Cerebellum (tissue), 4 donors: ENCODE measurements at places on chromosomes 4 and X. TPM values are rescaled to one million over a fixed set of nuclear protein-coding genes. Genes with fewer than 3 reads are reported as not detected.

SMS gene
- 58.1 TPM for total RNA-seq

CFAP299 gene
- 5.5 TPM for total RNA-seq

FUNDC1 gene
- 9.7 TPM for total RNA-seq

C4orf50 gene
- total RNA-seq = 9.4 TPM

PSAPL1 gene
- total RNA-seq = not detected

CXCL6 gene
- total RNA-seq = 1.00 TPM

PPP4R3C gene
- total RNA-seq = not detected

NPNT gene
- 2.0 TPM for total RNA-seq

CLDN2 gene
- total RNA-seq = not detected

MID1IP1 gene
- total RNA-seq = 12.0 TPM

ITIH6 gene
- not detected for total RNA-seq

BEX4 gene
- 54.0 TPM for total RNA-seq

HEPH gene
- total RNA-seq = 25.8 TPM

OPN1MW gene
- total RNA-seq = not detected

TRIM75 gene
- not detected for total RNA-seq

CACNA1F gene
- total RNA-seq = 0.36 TPM

C4orf33 gene
- 14.0 TPM for total RNA-seq

TRAM1L1 gene
- total RNA-seq = 17.2 TPM

DNA sequence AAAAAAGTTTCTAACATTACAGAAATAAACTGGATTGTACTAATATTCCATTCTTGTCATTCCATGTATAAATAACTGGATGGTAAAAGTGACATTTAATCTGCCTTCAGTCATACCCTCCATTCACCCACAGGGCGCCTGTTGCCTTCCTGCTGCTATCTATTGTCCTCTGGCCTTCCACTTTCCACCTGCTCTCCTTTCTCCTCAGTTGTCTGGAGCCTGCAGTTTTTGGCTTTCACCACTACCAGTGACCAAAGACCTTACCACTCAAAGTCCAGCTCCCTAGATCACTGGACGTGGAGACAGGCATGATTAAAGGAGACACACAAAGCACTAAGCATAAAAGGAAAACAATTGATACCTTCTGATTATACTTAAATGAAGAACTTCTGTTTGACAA lies 46.2 kb upstream of the NHS start:
- no peak for DNase-seq

DNA sequence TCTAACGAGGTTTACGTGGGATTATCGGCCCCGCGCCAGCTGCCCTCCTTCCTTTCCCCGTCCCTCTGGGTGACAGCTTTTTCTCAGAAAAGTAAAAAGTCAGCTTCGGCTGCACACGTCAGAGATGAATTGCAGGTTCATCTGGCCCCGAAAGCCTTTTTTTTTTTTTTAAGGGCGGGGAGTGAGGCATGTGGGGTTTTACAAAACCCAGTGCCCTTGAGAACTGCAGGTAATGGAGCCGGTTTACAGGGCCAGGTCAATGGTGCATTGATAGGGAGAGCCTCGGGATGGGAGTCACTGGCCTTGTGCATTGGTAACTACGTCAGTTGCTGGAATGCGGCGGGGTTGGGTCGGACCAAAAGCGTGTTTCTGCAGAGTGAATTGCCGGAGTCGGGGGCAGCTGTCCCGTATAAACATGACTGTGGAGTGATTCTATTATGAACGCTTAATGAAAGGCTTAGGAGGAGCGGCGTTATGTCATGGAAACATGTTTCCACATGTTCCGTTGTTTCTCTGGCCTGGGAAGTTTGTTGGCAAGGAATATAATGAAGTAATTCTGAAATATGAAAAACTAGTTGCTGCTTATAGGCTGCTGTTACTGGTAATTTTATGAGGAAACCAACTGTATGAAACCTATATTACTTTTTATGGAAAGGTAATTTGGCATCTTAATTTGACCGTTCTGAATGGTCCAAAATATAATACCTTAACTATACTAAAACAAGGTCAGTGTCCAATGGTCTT lies 1.1 kb downstream of the HSPA4L start:
- DNase-seq = peak; percentile 62

GRCh38 chr4:1676605-1677525 lies 7.2 kb downstream of the FAM53A start:
- no peak for DNase-seq

GRCh38 chrX:13430136-13430827 lies 110.4 kb upstream of the ATXN3L start:
- DNase-seq = no peak

- no peak for DNase-seq
Observed at GRCh38 chrX:126718440-126718839, 101.1 kb upstream of the PRR32 start.

GRCh38 chr4:14924812-14925344 lies 77.4 kb upstream of the CPEB2 start:
- DNase-seq = no peak

GRCh38 chr4:40731792-40732245 lies 17.9 kb upstream of the NSUN7 start:
- no peak for DNase-seq

GRCh38 chr4:23888421-23889319 lies 1.2 kb downstream of the PPARGC1A start:
- DNase-seq = peak; percentile 23

GRCh38 chr4:25861951-25862410 lies 807 bp downstream of the SEL1L3 start:
- peak; percentile 43 for DNase-seq

DNA sequence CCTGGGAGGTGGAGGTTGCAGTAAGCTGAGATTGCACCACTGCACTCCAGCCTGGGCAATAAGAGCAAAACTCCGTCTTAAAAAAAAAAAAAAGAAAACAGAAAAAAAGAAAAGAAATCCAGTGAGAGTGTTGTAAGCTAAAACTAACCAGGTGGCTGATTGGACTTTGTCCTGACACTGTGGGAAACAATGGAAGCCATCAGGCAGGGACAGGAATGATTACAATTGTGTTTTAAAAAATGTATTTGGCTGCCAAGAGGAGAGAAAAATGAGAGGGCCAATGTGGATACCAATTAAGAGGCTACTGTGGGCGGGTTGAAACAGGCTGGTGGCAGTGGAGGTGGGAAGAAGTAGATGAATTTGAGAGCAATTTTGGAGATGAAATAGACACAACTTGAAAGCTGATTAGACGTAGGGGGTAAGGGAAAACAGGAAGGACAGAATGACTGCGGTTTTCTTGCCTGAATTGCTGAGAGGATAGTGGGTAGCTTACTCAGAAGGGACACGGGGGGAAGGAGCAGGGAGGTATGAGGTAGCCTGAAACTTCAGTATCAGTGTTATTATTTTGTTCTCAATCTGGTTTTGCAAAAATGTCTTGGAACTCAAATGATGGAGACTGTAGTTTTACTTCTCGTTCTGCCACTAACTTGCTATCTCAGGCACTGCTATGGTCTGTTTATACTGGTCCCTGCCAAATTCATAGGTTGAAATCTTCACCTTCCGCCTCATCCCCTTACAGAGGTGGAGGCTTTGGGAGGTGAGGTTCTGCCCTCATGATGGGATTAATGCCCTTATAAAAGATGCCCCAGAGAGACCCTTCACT lies 45.6 kb upstream of the CHRNA9 start:
- no peak for DNase-seq

GRCh38 chr4:146978641-146979040 lies 33.0 kb upstream of the TTC29 start:
- DNase-seq = no peak

DNA sequence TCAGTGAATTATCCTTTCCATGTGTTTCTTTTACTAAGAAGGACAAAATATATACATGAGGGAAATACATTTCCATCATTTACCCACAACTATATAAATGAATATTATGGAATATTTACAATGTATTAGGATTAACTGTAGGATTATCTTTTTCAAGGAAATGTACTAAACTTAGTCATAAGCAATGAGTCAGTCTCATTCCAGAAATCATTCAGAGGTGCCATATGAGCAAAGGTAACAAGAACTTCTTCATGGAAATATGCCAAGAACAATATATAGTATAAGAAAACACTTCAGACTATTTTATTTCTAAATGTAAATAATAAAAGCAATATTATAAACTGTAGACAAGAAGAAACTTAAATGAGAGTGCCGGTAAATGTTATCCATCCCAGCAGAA lies 67.1 kb downstream of the USP38 start:
- DNase-seq = no peak

DNA sequence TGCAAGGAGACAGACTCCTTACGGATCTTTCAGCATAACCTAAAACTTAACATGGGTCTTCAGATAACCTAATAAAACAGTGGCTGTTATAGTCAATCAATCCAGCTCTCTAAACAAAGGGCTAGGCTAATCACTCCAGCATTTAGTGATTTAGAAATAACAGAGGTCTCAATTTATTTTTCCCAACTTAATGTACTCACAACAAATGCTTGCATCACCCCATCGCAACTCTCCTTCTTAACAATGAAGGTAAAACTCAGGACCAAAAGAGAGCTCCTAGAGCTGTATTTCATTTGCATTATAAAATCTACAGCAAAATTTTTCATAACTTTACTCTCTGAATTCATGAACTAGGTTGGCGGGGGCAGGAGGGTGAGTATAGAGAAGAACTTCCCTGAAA lies 1.1 kb downstream of the LIN54 start:
- no peak for DNase-seq

GRCh38 chr4:125244848-125245450 lies 69.8 kb upstream of the FAT4 start:
- DNase-seq = no peak

- DNase-seq = no peak
Observed at GRCh38 chrX:39011454-39012221, 210.4 kb downstream of the MID1IP1 start.

- peak; percentile 87 for DNase-seq
Observed at GRCh38 chr4:2436301-2436700, 17.5 kb downstream of the CFAP99 start.

DNA sequence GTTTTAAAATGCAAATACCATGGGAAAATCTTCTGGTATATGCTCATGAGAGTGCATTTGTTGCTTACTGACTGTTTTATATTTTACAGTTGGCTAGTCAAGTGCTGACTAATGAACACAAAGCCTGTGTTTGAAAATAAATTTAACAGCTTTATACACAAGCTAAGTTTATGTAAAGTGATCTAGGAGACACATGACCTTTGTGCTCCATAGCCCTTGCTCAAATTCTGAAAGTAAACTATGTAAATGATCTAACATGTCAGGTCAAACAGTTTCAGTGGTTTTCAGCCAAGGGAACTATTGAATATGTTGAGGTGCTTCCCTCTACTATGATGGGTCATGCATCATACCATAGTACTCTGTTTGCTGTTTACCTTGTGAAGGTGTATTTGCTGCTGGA lies 36.7 kb downstream of the DIAPH2 start:
- no peak for DNase-seq

DNA sequence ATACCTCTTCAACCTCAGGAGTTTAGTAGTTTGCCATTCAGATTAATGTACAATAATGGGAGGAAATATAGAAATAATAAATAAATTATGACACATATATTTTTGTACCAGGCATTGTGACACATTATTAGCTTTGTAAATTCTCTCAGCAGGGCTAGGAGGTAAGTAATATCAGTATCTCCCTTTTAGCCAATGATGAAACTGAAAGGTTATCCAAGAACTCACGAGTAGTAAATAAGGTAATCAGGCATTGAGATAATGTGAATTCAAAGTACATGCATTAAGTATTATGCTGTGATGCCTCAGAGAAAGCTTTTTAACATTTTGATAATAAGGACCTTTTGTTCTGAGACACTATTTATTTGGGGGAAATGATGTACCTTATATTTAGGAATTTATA lies 5.3 kb upstream of the ARAP2 start:
- no peak for DNase-seq

DNA sequence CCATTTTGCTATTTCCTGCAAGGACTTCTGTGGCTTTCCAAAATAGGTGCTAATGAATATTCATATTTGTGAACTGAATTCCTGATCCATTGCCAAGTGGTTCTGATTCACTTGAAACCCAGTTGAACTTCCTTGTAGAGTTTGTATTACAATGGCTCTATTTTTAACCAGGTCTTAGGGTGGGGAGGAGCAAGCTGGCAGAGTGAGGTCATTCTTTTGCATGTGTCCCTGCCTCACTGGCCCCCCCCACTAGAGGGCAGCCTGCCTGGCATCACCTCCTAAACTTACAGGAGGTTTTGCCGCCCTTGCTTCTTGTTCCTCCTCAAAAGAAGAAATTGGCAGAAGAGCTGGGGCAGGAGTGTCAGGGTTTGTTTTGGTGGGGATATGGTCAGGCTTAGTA lies 10.5 kb downstream of the PTTG2 start:
- DNase-seq = no peak

DNA sequence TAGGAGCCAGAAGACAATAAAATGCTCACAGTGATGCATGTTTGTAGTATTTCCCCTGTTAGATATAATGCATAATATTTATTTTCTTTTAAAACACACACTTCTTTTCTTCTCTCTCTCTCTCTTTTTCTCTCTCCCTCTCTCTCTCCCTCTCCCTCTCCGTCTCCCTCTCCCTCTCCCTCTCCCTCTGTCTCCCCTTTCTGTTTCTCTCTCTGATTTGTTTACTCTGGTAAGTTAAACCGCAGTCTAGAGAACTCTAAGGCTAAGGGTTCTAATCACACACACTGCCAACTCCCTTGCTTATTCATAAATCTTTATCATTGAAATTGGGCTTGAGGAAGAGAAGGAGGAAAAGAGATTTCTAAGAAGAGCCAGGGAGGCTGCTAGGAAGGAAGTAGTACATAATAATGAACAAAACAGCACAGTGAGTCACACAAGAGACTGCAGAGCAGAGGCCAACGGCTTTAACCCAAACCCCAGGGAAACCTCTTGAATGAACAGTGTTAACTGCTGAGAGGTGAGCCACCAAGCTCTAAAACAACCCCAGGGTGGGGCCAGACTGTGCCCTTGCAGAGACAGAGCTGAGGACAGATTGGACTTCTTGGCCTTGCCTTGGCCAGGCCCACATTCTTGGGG lies 9.1 kb upstream of the PHOX2B start:
- no peak for DNase-seq

GRCh38 chrX:110322603-110323002 lies 4.7 kb upstream of the AMMECR1 start:
- no peak for DNase-seq
